Stimulated activated CD4-positive, alpha-beta T cell treated with anti-CD3 and anti-CD28 coated beads, Interleukin-4, amount 100 ng/mL, for 24 hours (primary cell): ENCODE measurements at places on chromosomes 12 and 14.

DNA sequence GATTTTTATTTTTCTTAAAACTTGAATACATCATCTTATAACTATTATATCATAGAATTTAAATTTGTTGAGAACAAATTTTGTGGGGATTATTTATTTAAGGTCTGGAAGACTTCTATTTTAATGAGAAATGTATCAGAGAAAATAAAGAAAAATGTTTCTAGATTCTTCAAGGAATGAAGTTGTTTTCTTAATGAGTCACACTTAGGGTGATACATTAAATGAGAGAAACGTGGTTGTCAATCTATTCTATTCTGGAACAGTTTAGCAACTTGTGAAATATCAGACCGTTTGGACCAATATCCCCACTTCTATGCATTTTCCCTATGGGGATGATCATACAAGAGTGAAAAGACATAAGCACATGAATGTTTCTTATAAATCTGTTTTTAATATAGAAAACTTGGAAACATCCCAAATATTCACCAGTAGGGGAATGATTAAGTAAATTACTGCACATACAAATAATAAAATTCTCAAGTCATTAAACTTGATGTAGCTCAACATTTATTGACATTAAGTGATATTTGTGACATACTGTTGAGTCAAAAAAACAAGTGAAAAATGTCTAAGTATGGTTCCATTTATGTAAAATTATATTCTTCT, 88.5 kb downstream of the E2F7 start:
- no peak for DNase-seq

GRCh38 chr12:21992823-21993222, 51.6 kb upstream of the ABCC9 start:
- DNase-seq: no peak

DNA sequence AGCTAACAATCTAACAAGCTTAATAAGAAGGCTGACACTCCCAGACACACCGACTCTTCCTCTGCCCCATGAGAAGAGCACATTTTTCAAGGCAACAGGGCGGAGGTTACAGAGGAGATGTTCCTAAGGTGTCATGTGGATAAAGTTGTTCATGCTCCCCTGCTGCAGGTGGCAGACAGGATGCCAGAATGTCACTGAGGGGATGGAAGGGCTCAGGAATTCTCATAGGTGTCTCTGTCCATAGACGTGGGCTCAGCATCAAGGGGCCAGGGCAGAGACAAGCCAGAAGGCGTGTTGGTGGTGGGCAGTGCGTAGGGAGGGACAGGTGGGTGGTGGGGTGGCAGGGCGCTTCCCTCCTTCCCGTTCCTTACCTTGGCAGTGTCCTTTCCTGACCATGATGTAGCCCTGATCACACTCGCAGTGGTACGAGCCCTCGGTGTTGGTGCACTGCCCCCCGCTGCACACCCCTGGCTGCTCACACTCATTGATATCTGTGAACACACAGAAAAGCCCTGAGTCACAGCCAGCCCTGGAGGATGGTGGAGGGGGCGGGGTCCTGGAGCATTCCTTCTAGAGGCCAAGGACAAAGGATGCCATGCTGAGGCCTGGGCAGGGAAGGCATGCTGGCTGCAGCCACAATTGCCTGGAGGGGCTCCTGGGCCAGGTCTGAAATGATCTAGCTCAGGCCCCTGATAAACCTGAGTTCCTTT, 23.0 kb downstream of the ISCA2 start:
- no peak for DNase-seq

- no peak for DNase-seq
Observed at GRCh38 chr14:95577067-95577800, 42.4 kb downstream of the GLRX5 start.
